ENCODE measurements at places on chromosomes 3 and 15.

GRCh38 chr3:13010780-13011572, 62.3 kb downstream of the IQSEC1 start:
- no peak for DNase-seq

DNA sequence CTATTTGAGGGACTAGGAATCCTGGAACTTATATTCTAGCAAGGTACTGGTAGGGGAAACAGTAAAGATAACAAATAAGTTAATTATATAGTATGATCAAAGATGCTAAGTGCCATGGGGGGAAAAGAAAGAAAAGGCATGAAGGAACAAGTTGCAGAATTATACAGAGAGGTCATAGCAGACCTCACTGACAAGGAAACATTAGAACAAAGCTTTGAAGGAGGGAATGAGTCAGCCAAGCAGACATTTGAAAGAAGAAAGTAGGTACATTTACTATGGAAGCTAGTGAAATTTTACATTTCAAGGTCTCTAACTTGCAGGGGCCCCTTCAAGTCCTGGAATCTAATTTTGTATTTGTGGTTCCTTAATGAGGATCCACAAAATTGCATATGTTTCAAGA, 57.2 kb upstream of the TIPARP start:
- no peak for DNase-seq

GRCh38 chr15:35054380-35054779, 30.7 kb downstream of the NANOGP8 start:
- DNase-seq = no peak

DNA sequence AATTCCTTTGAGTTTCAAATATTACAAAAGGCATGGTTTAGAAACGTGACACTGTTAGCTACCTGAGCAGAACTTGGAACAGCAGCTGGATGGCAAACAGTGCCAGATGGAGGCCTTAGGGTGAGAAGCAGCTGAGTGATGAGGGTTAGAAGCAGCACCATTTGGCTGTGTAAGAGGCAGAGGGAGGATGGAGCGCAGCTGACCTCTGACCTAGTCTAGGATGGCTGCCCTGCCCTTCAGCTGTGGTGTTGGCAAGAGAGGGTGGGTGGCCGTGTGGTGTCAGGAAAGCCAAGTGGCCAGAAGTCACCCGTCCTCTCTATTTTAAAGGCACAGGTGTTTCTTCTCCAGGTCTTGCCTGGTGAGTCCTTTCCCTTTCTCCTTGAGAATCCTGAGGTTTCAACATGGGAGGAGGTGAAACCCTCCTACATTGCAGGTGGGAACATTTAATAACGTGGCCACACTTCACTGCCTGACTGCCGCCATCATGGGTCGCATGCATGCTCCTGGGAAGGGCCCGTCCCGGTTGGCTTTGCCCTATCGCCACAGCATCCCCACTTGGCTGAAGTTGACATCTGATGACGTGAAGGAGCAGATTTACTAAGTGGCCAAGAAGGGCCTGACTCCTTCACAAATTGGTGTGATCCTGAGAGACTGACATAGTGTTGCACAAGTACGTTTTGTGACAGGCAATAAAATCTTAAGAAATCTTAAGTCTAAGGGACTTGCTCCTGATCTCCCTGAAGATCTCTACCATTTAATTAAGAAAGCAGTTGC, 17.6 kb downstream of the BCL2L10 start:
- peak; percentile 50 for DNase-seq

GRCh38 chr3:30350901-30351300, 255.5 kb upstream of the TGFBR2 start:
- no peak for DNase-seq

DNA sequence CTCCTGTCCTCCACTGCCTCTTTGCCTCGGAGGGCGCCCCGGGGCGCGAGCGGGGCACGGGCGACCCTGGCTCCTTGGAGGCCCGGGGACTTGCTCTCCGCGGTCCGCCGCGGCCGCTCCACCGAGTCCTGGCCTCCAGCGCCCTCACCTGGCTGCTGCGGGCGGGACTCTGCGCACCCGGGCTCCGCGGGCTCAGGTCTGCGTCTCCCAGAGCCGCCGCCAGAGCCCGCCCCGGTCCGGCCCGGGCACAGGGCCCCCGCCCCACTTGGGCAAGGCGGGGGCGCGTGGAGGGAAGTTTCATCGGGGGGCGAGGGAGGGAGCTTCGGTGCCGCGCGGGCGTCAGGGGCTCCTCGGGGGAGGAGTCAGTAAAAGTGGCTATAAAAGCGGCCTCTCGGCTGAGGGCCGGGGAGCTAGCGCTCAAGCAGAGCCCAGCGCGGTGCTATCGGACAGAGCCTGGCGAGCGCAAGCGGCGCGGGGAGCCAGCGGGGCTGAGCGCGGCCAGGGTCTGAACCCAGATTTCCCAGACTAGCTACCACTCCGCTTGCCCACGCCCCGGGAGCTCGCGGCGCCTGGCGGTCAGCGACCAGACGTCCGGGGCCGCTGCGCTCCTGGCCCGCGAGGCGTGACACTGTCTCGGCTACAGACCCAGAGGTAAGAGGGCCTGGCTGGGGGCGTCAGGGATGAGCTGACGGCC, at the start of gene CEMIP:
Gene CEMIP (plus strand): TSS at position 407 of the 694 bp plus-strand sequence. CDS start 94,510 bp downstream, outside the sequence.
- peak; percentile 67 for DNase-seq

- DNase-seq = peak; percentile 98
Measured at GRCh38 chr3:48439820-48440589, at the start of the genes CCDC51 and TMA7. TSS of gene CCDC51 (minus strand) at chr3:48440119. CDS start at chr3:48435128, 4,991 bp downstream. TSS of gene TMA7 (plus strand) at chr3:48440257. CDS start at chr3:48440297, 40 bp downstream.

DNA sequence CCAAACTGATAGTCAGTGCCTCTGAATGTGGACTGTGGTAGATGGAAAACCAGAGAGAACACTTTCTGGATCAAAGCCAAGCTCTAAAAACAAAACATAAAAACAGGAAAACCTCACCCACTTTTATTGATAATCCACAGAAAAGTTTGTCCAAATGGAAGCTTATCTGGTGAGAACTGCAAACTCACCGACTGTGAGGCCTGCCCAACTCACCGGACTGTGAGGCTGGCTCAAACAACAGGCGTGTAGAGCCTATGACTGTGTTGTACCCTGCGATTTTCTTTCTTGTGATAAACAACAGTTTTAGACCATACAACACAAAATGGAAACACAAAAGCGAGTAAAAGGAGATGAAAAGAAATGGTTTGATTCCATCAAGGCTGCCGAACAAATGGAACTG, 7.2 kb downstream of the PRR23C start:
- DNase-seq = no peak

Data from uterus (tissue), 4 donors.